ENCODE measurements at places on chromosomes 3 and 15. TPM values are rescaled to one million over a fixed set of nuclear protein-coding genes. Genes with fewer than 3 reads are reported as not detected.

GRCh38 chr15:87369269-87369668 is 887.3 kb downstream of the NTRK3 start:
- DNase-seq: no peak

GRCh38 chr3:170637306-170637705 is 51.4 kb upstream of the SLC7A14 start:
- DNase-seq: no peak

DNA sequence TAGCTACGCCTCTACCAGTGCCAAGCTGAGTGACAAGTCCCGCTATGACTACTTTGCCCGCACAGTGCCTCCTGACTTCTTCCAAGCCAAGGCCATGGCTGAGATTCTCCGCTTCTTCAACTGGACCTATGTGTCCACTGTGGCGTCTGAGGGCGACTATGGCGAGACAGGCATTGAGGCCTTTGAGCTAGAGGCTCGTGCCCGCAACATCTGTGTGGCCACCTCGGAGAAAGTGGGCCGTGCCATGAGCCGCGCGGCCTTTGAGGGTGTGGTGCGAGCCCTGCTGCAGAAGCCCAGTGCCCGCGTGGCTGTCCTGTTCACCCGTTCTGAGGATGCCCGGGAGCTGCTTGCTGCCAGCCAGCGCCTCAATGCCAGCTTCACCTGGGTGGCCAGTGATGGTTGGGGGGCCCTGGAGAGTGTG is 5.7 kb downstream of the GRM2 start:
- DNase-seq: peak; percentile 12

DNA sequence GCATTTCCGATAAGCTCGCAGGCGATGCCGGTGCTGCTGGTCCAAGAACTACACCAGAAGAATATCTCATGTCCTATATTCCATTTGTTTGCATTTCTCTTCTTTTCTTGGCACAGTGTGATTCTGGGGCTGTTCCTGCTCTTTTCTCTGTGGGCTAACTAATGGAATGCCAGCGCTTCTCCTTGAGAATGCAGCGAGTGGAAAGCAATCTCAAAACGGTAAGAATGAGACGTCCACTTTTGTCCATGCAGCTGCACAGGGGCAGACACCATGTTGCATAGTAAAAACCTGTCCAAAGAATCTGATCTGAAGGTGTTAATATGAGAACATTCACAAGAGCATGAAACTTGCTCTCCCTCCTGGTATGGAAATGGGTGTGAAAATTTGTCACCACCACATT is 6.6 kb upstream of the CHRNA3 start:
- DNase-seq: no peak

DNA sequence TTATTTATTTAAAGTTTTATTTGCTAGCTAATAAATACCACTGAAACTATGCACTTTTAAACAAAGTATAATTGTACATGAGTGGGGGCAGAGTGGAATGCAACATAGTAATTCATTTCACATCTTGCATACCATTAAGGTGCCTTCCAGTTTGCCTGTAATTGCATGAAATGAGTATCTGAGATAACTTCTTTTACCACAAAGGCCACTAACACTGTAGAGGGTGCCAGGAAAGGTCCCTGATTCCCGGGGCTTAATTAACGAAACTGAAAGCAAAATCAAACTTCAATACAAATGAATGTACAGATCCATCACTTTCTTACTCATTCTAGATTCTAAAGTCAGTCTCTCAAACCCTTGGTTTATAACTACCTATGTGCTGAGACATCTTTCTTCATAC is 2.1 kb downstream of the CD47 start:
- no peak for DNase-seq

DNA sequence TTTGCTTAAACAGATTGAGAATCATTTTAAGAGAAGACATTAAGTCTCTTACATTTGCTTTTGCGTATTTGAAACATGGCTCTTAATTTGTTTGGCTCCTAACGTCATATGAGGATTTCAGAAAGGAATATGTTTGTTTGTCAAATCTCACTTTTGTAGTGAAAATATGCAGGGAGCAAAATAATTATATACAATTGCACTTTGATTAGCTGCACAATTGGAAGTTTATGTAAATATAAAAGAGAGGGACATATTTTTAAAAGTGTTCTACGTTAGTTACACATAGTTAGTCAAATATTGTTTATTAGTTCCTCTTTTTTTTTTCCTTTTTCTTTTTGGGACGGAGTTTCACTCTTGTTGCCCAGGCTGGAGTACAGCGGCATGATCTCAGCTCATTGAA is 42.7 kb upstream of the GOLIM4 start:
- DNase-seq: no peak

- peak; percentile 39 for DNase-seq
Measured at GRCh38 chr3:195893516-195893915, 14.8 kb downstream of the TNK2 start.

DNA sequence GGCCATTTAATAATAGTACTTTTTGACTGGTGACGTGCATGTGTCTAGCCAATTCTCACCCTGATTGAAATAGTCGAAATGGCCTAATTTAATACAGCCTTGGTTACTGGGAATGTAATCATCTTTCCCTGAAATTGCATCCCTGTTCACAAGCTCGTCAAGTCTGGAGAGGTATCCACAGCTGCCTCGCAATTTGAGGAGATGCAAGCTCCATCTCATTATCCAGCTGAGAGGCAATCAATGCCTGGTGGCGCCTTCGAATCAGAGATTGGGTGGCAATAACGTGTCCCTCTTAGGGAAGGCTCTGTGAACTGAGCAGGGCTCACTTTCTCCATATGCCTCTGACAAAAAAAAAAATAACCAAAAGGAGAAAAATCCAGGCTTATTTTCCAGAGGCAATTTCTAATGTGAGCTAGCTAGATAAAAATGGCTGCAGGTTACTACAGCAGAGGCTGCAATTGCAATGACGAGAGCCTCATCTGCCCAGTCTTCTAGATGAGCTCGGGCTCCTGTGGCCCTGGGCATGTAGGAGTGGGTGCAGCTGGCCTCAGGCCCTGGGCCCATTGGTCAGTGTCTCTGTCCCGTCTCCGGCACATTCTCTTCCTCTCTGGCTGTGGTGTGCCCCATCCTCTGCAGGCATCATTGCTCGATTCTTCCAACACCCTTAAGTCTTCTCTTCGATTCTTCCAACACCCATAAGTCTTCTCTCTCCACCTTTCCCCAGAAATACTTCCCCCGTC is 487.5 kb downstream of the GABRG3 start:
- DNase-seq: no peak

- DNase-seq: no peak
Measured at GRCh38 chr3:153287017-153287416, 125.0 kb downstream of the RAP2B start.

GRCh38 chr3:9280451-9281219 is 31.2 kb upstream of the SRGAP3 start:
- no peak for DNase-seq

GRCh38 chr3:59605318-59605717 is 555.5 kb upstream of the CFAP20DC start:
- DNase-seq: no peak

The EOMES gene
- 0.08 TPM for total RNA-seq

The SLC12A8 gene
- 0.30 TPM for total RNA-seq

The IL5RA gene
- total RNA-seq: 1.0 TPM

The OSBPL10 gene
- 5.1 TPM for total RNA-seq

The SYNM gene
- total RNA-seq: 295 TPM

The EOGT gene
- total RNA-seq: 28.7 TPM

The RYR3 gene
- not detected for total RNA-seq

The GATM gene
- total RNA-seq: 35.6 TPM

The LRCH3 gene
- 18.0 TPM for total RNA-seq

All from Right ventricle myocardium superior (tissue), 1 donor.